Bronchial epithelial cell (primary cell): ENCODE measurements at places on chromosomes 13 and 19.

GRCh38 chr13:97491452-97491851 lies 57.5 kb downstream of the RAP2A start:
- DNase-seq, result no peak

GRCh38 chr13:94248454-94249228 lies 230.8 kb downstream of the DCT start:
- no peak for DNase-seq

DNA sequence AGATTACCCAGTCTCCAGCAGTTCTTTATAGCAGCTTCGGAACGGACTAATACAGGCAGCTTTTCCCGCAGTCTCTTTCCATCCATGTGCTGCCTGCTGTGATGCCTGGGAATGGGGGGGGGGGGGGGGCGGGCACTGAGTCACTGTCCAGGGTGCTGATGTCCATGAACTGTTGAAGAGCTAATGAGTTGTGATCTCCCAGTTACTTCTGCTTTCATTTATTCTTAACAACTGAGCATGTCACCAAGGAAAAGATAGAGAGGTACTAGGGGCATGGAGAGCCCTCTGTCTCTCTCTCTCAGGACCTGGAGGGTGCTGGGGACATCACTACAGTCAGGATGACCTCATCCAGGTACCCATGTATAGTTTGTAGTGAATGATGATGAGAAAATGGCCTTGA lies 20.3 kb upstream of the CEACAM1 start:
- no peak for DNase-seq

GRCh38 chr13:48806522-48806921 lies 152.8 kb downstream of the CYSLTR2 start:
- no peak for DNase-seq

DNA sequence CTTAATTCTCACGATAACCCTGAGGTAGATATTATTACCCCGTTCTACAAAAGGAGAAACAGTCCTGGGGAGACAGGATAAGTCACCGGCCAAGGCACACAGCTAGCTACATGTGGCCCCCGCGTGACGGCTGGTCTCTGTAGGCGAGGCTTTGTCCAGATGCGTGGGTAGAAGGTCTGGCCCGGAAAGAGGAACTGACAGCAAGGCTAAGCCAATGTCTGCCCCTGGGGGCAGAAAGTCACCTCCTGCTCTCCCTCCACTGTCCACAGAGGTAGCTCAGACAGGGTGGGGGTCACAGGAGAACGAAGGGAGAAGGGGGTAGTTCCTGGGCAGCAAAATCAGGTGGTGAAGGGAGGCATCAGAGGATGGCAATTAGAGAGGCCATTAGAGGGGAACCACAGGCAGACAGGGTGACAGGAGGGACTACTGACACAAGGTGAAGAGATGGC lies 1.8 kb downstream of the APOC4 start:
- DNase-seq, result no peak

- DNase-seq, result peak; percentile 52
These were observed 201.9 kb downstream of the FGF9 start for GRCh38 chr13:21872795-21873194.

DNA sequence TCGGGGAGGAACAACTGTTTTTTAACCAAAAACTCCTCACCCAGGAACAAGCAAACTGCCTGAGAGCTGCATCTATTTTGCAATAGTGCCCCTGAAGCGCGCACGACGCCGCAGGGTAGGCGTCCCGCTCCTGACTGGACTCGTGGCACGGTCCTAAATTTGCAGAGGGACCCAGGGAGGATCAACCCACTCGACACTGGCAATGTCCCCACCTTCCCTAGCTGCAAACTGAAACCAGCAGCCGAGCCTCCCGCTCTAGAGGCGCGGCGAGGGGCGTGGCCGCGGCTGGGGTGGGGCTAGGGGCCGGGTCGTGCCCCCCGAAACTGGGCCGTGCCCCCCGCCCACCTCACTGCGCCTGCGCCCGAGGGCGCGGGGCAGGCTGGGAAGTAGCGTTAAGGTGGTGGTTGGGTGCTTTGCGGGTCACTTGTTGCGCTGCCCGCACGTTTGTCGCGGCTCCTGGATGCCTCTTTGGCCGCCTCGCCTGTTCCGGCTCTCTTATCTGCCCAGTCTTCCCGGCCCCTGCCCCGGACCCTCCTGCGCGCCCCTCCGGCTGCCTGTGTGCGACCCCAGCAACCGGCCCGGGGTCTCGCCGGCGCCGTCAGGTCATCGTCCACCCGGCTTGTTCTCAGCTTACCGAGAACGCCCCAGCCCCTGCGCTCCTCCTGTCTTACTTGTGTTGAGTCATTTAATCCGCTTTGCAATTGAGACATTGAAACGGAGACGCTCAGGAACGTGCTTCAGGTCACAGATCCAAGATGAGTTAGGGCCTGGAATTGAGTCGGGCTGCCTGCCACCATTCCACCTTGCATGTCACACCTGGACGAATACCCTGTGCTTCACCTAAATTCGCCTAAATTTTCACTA lies 37.9 kb upstream of the LSM14A start:
- peak; percentile 66 for DNase-seq

DNA sequence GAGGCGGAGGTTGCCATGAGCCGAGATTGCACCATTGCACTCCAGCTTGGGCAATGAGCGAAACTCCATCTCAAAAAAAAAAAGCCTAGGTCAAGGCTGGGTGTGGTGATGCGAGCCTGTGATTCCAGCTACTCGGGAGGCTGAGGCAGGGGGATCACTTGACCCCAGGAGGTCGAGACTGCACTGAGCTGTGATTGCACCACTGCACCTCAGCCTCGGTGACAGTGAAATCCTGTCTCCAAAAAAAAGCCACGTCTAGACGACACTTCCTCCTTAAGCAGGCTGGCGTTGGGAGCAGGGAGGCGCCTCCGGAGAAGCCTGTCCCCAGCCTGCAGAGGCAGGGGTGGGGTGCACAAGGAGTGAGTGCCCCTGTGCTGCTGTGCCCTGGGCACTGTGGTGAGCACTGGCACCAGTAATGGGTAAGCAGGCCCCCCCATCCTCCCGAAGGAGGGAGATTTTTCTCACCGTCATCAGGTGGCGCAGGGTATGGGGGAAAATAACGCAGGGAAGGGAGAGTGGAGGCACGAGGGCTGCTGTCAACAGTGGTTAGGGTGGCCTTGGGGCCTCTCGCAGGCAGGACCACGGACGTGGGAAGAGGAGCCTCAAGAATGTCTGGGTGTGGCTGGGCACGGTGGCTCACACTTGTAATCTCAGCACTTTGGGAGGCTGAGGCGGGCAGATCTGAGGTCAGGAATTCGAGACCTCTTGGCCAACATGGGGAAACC lies 706 bp downstream of the P2RY11 start:
- DNase-seq, result no peak

- peak; percentile 44 for DNase-seq
These were observed 97.3 kb downstream of the SERP2 start for GRCh38 chr13:44470638-44471562.

GRCh38 chr13:44974056-44974793 lies 15.0 kb downstream of the NUFIP1 start:
- peak; percentile 38 for DNase-seq

DNA sequence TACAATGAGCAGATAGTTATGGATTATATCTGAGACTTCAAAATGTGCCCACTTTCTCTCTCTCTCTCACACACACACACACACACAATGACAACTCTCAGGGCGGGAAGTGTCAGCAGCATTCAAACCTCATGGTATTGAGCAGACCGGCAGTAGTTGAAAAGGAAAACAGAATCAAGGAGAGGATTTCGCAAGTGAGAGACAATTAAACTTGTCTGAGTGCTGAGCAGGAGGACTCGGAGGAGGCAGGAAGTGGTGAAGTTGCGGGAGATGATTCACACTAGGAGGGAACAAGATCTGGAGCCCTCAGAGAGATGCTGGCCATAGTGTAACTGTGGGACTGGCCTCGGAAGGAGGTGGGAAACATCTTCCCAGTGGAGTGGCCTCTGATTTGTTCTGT lies 353.1 kb downstream of the EFNB2 start:
- peak; percentile 88 for DNase-seq
